ENCODE measurements at places on chromosomes 7 and 10.

DNA sequence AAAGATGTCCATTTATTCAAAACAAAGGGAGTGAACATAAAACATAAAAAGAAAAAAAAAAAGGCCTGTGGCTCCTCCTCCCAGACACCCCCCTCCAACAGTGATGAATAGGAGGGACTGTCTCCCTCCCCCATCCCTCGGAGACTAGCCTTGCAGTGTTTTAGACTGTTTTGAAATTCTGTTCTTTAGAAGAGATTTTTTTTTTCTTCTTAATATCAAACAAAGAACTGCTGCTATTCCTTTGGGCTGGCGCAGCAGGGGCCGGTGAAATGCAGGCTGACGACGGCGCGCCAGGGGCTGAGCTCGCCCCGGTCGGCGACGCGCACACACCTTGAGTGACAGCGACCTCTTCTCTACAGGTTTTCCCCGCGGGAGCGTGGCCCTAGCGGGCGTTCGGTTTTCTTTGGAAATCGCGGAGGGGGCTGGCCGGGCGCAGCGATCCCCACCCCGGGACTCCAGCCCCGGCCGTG is at the start of gene LANCL2:
Gene LANCL2 (plus strand): TSS at position 133 of the 470 bp plus-strand sequence. CDS start 689 bp downstream, outside the sequence.
- peak; percentile 71 for DNase-seq

DNA sequence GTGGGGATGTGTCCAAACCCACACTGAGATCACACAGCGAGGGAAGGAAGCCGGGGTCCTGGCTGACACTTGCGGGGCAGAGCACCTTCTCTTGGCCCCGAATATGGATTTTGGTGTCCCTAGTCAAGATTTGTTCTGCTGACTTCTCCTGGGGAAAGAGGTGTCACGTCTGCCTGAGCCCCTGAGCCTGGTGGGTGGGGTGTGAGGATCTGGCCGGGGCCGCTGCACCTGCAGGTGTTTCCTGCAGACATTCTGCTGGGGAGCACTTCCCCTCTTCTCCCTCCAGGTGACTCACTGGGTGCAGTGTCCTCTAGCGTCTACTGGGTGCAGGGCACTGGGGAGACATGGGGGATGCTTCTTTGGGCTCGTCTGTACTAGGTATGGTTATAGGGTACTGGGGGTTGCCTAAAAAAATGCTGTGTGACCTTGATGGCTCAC is 99.2 kb downstream of the GRK5 start:
- no peak for DNase-seq

DNA sequence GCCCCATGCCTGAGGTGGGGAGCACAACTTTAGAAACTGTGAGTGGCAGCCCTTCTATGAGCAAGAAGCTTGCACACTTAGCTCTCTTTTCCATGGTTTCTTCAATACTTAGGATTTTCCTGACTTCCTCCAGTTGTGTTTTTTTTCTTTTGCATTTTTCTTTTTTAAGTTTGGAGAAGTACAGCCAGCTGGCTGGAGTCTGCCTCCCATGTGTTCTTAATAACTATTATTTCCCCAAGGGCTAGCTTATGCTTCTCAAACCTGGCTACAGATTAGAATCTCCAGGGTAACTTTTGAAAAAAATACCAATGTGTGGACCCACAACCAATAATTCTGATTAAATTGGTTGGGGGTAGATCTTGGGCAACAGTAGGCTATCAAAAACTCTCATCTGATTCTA is 37.4 kb upstream of the MEOX2 start:
- DNase-seq: no peak

DNA sequence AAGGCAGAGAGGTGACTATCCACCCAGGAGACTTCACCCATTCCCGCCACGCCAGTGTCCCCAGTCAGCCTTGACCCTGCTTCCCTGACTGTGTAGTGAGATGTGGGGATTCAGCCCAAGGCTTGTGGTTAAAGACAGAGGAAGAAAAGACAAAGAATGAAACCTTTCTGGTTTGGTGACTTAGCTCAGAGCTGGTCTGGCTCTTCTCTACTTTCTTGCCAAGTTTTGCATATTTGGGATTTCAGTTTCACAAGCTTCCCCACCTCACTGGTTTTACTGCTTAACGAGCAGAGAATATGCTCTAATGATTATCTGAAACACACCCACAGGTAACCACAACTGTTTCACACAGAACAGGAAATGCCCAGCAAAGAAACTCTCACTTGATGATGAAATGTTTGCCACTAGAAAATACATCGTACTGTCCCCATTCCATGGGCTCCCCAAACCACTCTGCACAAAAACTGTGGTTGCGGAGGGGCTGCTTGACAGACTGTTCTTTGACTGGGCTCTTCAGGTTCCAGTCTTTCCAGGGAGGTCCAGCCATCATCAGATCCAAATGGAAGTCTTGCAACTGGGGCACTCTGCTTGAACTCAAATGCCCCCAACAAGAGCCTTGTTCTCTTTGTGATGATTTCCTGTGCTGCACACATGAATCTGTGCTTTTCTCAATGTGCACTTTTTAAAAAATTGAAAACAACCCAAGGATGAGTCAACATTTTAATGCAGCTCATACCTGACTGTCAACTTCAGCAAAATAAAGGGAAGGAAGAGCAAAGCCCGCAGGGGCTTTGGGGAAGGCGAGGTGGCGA is 95.5 kb downstream of the CTBP2 start:
- no peak for DNase-seq

DNA sequence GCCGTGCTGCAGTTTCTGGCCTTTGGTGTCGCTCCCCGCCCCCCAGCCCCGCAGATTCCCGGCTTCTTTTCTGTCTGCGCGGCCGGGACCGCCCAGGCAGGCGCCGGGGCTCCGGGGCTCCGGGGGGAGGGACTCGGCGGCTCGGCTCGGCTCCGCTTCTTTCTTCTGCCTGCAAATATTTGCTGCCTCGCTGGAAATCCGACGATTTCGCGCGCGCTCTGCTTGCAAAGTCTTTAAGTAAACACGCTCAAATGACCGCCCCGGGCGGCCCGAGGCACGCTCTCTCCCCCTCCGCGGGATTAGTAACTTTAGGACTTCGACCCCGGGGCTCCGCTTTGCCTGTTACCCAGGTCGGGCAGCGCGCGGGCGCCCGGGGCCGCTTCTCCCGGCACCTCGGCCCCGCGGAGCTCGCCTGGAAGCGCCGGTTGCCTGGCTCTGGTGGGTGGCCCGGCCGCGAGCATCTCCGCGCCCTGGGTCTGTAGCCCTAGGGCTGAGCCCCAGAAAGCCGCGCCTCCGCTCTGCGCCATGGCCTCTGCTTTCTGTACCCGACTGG is 3.9 kb upstream of the GATA3 start:
- DNase-seq: peak; percentile 95

GRCh38 chr7:114416129-114416990 is 1.7 kb downstream of the FOXP2 start:
- no peak for DNase-seq

DNA sequence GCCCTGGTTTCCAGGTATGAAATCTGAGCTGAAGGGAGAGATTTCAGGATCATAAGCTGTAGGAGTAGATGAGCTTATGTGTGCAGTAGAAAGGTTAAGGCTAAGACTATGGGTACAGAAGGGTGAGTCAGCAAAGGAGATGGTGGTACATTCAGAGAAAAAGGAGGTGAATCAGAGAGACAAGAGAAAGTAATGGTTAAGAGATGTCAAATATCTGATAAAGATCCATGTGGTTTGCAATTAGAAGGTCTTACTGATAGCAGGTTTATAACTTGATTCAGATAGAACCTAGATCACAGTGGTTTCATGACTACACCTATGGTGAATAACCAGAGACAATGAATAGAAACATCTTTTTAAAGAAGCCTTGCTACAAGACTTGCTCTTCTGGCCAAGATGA is 4.5 kb upstream of the NPY start:
- DNase-seq: no peak

- DNase-seq: no peak
Observed at GRCh38 chr10:69641261-69641980, 11.4 kb downstream of the FAM241B start.

GRCh38 chr10:100186253-100187212 is 704 bp upstream of the ERLIN1 start:
- DNase-seq: peak; percentile 13

DNA sequence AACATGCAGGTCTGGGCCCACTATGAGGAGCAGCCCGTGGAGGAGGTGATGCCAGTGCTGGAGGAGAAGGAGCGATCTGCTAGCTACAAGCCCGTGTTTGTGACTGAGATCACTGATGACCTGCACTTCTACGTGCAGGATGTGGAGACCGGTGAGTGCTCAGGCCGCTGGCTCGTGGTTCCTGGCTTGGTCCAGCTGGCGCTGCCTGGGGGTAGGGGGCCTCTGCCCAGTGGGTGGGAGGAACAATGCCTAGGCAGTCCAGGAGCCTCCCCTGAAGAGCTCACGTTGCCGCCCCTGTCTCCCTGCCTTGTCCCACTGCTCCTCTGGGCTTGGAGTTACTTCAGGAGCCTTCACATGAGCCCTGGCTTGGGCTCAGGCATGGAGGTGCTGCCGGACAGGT is 50.1 kb upstream of the LRRC4 start:
- no peak for DNase-seq

DNA sequence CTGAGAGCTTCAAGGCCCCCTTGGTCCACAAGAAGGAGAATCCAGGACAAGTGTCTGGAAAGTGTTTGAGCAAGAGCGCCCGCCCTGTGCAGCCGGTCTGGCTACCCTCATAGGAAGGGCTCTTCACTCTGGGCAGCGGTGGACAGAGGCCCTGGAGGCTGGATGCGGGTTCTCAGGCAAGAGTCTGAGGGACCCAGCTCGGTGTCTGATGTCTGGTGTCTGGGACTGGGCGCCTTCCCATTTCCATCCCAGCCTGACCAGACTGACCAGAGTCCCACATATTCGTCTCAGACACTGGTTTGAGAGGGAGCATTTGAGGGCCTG is 59.8 kb downstream of the HK1 start:
- no peak for DNase-seq

DNA sequence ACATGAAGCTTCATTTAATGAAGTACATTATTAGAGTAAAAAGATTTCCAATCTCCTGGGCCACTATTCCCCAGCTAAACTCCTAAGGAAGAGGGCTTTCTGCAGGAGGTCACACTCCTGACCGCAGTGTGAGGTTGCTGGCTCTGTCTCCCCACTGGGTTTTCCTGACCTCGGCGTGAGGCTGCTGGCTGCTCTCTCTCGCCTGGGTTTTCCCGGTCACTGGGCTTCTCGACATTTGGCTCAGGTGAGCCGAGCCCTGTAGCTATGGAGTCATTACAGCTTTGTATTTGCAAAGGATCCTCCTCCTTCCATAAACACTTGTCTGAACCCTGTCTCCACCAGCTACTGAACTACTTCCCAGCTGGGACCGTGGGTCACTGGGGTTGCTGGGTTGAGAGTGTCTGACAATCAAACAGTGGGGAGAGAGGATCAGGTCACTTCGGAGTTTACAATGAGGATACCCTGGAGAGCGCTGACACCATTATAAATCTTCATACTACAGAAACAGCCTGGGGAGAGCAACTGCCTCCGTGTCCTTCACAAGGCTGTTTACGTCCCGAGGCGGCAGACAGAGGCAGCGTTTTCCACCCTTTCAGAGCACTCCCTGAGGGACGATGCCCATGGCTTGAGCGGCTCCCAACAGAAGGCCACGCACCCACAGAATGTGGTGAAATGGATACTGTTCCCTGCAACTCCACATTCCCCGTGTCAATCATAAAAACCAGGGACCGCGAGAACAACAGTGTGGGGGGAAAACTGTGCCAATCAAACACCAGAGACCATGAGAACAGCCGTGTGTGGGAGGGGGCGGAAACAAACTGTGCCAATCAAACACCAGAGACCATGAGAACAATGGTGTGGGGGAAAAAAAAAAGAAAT is 226.2 kb downstream of the ZMYND11 start:
- DNase-seq: no peak

DNA sequence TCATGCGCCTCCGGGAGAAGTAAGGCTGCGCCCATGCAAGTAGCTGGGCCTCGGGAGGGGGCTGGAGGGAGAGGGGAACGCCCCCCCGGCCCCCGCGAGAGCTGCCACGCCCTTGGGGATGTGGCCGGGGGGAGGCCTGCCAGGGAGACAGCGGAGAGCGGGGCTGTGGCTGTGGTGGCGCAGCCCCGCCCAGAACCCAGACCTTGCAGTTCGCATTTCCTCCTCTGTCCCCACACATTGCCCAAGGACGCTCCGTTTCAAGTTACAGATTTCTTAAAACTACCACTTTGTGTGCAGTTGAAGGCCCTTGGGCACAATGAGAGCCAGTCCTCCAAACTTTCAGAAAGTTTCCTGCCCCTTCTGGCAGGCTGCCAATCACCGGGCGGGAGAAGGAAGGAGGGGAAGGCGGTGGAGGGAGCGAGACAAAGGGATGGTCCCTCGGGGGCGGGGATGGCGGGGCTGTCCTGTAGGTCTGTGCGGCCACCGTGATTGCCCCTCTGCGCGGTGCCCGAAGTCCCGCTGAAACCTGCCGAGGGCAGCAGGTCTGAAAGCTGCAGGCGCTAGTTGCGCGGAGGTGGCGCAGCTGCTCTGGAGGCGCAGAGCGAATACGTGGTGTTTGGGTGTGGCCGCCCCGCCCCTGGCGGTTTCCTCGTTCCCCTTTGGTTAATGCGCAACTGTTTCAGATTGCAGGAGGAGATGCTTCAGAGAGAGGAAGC is 2.1 kb downstream of the VIM start:
- peak; percentile 39 for DNase-seq

GRCh38 chr7:6575281-6576023 is 1.8 kb upstream of the ZDHHC4 start:
- no peak for DNase-seq

DNA sequence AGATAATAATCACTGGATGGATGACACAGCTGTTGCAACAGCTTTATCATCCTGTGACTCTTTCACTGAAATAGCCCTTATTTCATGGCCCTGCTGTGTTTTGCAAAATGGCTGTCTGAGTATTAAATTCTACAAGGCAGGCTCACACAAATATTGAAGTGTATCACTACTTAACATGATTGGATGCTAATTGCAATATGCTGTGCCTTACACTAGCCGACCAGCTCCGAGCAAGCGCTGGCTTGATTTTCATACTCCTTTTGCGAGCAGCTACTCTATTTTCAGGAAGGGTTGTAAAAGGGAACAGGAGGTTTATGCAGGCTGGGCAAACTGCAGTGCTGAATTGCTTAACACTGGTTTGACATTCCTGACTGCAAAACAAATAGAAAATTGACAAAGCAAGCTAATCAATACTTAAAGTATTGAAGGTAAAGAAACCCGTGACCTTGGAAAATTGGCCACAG is 121.6 kb downstream of the CACNB2 start:
- DNase-seq: no peak

DNA sequence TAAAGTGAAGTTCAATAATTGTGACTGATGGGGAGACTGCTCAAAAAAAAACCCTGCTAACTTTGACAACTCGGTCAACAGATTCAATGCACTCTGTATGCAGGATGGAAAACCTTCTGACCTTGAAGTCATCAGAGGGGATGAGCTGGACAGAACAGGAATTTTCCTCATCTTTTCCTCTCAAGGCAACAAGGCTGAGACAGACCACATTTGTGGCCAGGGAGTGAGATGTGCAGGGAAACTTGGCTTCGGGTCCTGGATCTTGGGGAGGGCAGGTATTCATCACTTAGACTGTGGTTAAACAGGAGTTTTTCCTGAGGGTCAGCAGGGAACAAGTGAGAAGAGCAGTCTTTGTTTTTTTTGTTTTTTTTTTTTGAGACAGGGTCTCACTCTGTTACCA is 100.6 kb downstream of the BAMBI start:
- no peak for DNase-seq

DNA sequence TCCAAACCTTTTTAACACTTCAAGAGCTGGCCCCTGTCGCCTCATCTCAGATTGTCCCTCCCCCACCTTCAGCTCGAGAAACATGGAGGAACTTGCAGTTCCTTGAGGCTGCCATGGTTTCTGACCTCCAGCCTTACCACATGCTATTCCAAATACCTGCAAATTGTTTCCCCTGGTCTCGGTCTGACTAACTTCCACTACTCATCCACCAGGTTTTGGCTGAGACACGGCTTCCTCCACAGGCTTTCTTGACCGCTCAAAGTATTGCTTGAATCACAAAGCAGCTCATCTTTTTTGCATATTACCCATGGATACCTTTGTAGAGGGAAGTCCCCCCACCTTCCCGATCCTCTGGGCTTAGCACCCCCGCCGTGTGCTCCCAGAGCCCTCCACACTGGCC is 5.2 kb upstream of the SAMD8 start:
- DNase-seq: no peak

Measured in HuH-7.5 (cell line).